ENCODE measurements at places on chromosomes 6 and 20. TPM values are rescaled to one million over a fixed set of nuclear protein-coding genes. Genes with fewer than 3 reads are reported as not detected.

Gene CDH22
- total RNA-seq: not detected

Gene CST3
- total RNA-seq: 111 TPM

Gene FAM209B
- total RNA-seq: not detected

Gene LAMP5
- total RNA-seq: not detected

Gene LCA5
- 4.2 TPM for total RNA-seq

Gene NNAT
- not detected for total RNA-seq

Gene CST9
- not detected for total RNA-seq

Gene HDGFL1
- total RNA-seq: not detected

Gene ARHGAP18
- total RNA-seq: 68.3 TPM

Data from endothelial cell of coronary artery (primary cell).